Kidney glomerular epithelial cell (primary cell): ENCODE measurements at places on chromosomes 7 and 10.

GRCh38 chr7:30471205-30471604, 7.4 kb downstream of the NOD1 start:
- no peak for DNase-seq

DNA sequence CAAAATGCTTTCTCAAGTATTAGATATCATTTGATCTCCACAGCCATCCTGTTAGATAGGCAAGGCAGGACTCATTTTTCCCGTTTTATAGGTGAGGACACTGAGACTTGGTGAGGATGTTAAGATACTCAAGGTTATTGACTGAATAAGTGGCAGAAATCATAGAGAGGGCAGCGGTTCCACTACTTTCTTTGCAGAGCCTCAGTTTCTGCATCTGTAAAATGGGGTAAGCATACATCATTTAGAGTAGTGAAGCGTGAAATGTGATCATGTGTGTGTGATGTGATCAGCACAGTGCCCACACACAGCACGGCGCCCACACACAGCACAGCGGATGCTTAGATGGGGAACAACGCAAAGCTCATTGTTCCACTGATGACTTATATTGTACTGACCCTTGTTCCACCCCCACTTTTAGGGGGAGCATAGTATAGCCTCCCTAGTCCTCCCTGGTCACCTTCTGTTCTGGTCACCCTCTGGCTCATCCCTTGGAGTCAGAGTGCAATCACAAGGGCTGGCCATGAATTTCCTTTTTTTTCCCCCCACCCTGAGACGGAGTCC, 10.5 kb downstream of the UBTD1 start:
- DNase-seq: no peak

DNA sequence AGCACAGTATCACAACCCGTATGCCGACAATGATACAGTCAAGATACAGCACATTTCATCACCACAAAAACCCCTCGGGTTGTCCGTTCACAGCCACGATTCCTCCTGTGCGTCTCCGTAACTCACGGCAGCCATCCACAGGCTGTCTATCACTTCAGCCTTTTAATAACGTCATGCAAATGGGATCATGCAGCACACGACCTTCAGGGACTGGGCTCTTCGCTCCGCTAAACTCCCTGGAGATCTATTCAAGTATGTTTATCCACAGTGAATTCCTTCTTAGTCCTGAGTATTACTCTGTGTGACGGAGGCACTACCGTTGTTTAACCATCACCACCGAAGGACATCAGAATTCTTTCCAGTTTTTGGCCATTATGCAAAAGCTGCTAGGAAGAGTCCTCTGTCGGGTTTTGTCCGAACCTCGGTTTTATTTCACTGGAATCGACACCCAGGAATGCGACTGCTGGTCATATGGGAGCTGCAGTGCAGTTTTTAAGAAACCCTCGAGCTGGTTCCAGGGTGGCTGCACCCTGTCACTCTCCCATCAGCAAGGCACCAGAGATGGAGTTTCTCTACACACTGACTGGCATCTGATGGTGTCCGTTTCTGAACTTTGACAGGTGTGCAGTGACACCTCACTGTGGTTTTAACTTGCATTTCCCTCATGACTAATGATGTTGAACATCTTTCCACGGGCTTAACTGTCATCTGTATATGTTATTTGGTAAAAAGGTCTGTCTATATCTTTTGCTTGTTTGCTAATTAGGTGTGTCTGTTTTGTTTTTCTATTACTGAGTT, 193.6 kb downstream of the MAD1L1 start:
- no peak for DNase-seq

DNA sequence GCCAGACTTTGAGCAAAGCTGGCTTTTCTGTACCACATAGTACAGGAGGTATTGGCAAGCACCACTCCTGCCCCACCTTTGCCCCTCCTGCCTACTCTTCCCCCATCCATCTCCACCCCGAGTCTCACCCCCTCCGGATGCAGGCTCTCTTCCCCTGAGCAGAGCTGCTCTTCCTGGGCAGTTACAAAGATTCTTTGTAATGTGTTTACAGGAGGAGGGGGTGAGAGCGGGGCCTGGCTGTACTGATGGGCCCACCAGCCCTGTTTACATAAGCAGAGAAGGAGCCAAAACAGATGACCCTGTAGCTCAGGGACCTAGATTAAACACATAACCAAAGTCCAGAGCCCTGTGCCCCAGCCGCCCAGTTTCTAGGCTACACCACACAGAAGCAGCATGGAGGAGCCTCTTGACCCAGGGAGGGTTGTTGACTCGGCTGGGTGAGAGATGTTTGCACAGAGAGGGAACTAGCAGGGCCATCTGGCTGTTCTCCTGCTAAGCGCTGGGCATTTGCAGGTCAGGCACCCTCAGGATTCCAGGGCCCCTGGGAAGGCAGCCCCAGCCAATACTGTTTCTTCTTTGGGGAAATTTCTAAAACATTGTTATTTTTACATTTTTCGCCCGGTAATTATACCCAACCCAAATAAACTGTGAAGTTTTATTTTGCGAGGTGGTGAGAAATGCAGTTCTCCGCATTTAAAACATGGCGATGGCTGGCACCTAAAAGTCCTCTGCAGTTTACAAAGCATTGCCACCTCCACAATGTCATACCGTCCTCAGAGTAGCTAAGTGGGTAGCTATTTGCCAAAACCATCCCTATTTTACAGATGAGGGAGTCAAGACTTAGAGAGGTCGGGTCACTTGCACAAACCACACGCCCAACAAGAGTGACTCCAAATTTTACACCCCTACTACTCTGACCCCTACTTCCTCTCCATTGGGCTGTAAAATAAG, 11.4 kb upstream of the ZKSCAN1 start:
- no peak for DNase-seq

DNA sequence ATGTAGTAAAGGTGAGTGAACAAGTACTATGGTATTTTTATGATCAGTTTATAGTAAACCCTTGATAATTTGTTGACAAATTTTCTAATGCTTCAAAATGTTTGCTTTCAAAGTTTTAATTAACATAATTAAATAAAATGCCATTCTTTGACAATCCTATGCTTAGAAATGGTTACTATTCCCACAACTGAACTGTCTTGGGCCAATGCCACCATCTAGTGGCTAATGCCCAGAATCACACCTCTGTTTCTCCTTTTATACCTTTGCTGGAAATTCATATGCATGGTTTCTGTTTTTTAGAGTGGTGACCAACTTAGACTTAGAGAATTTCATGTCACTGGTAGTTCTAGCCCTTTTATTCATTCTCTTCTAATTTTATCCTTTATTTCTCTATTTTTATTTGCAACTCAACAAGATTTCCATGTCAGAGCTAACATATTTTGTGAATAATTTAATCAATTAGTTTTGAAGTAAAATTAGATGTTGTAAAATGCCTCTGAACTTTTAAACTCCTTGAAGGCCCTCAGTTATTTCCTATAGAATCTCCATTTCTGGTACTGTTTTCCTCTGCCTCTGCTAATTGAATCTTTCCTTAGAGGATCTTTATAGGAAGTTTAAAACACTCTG, 31.1 kb downstream of the PCGF5 start:
- DNase-seq: peak; percentile 60

GRCh38 chr7:40493609-40494051, 358.8 kb downstream of the SUGCT start:
- no peak for DNase-seq

DNA sequence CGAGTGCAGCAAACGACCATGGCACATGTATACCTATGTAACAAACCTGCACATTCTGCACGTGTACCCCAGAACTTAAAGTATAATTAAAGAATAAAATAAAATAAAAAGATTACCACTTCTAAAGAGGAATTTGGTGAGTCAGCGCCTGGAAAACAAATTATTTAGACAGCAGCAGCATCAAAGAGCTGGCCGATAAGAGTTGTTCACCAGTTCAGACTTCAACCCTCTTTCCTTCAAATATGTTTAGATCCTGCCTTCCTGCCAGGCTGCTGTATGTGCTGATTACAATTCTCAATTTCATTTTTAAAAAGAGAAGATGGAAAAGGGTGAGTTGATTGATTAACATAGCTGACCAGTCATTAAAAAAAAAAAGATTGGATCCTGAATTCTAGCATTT, 672.0 kb upstream of the NRP1 start:
- peak; percentile 2 for DNase-seq

DNA sequence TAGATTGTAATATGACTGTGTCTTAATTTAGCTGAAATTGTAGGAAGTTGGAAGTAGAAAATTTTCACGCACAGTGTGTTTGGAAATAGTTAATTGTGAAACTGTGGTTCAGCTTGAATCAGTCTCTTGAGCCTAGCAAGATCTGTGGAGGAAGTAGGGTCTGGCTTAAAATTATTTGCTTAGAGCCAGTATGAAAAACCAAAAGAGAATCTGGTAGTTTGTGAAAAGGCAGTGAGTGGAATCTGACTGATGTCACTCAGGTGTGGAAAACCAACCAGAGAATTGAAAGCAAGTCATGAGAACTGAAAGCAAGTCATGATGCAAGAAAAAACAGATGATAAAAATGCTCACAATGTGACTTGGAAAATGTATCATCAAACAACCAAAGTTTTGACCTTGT, 11.5 kb downstream of the LIPJ start:
- no peak for DNase-seq

- DNase-seq: no peak
These were observed 405.0 kb upstream of the GALNT17 start for GRCh38 chr7:70726951-70727378.

DNA sequence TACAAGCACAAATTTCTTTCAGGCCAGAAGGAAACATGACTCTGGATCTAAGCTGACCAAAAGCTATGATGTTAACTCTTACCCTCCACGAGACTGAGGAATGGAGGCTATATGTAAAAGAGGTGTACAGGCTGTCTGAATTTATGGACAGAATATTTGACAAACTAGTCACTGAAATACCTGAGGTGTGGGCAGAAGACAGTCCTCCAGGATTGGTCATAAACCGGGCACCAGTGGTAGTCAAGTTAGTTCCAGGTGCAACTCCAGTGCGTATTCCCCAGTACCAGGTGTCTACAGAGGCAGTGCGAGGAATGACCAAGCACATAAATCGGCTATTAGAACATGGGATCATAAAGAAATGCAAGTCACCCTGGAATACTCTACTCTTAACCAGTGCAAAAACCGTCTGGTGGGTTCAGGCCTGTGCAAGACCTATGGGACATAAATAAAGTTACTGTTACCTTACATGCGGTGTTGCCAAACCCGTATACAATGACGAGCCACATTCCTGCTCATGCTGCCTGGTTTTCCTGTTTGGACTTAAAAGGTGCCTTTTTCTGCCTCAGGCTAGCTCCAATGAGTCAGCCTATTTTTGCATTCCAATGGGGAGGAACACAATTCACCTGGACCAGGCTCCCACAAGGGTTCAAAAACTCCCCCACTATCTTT, 6.7 kb upstream of the CYREN start:
- peak; percentile 36 for DNase-seq

DNA sequence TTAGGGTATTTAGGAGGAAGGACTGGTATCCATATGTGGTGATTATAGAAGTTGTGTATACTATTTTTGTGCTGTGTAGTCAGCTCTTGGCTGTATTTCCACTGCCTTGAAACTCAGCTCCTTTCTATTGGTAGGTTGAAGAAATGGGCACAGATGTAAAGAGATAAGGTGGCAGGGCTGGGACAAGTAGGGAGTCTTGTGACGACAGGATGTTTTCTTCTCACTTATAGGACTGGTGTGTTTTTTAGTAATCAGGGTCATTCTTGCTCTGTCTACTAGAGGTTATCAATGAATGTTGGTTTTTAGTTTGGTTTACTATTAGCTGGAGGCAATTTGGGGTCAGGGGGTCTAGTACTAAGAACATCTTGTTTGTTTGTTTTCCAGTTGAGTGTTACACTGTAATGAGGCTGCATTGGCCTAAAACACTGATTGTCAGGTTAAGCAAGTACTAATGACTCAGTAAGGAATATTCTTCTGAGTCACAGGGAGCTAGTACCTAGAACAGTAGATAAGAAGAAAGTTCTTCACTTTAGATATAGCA, 11.8 kb downstream of the UBN2 start:
- peak; percentile 14 for DNase-seq

- no peak for DNase-seq
These were observed 149.5 kb downstream of the SFMBT2 start for GRCh38 chr10:7261351-7261750.

GRCh38 chr10:77616766-77617165, 20.8 kb downstream of the KCNMA1 start:
- no peak for DNase-seq

DNA sequence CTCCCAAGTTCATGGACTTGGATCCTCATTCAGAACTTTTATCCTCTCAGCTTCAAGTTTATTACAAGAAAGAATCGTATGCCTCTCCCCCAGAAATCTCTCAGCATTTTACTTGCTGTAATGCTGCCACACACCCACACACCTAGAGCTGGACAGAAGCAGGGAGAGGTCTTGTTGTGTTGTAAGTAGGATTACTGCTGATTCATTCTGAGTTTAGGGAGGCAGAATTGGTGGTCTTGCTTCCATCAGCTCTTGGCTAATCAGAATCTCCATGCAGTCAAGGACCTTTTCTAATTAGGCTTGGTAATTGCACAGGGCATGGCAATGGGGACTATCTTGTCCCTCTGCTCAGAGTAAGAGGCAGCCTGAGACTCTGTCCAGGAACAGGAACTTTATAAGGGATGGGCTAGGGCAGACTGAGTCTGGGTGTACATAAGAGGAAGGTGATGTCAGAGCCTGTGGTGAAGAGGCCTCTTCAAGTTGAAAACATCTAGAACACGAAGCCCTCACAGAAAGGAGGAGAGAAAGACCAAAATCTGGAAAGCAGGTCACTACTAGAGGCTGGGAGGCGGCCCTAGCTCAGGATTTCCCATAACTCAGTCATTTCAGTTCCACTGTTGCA, 7.0 kb upstream of the PTPRE start:
- no peak for DNase-seq

GRCh38 chr7:127437837-127438236, 45.3 kb upstream of the ZNF800 start:
- peak; percentile 83 for DNase-seq

DNA sequence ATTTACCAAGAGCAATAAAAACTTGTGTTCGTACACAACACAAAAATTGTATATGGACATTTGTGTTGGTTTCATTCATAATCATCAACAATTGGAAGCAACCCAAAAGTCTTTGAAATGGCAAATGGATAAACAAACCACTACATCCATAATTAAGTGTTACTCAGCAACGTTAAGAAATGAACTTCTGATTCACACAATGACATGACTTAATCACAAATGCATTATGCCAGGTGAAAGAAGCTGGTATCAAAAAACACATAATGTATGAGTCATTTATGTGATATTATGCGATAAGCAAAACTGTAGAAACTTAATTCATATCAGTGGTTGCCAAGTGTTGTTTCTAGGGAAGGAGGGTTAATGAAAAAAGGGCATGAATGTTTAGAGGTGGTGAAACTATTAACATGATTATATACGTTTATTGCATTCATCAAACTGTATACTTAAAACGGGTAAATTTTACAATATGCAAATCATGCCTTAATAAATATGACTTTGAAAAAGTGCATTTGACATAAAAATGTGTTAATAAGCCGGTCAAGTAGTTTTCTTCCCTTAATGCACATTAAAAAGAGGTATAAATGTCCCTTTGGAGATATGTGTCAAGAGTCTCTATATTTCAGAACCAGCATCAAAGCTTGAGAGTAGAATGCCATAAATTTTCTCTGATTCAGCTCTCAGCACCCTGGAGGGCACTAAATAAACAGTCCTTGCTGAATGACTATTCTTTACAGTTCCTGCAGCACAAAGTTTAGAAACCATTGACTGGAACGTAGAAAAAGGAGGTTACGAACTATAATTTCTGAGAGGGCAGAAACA, 84.8 kb upstream of the GRM3 start:
- peak; percentile 25 for DNase-seq

GRCh38 chr10:11499425-11500071, 111.9 kb downstream of the USP6NL start:
- DNase-seq: no peak
